RPMI8226 (cell line): ENCODE measurements at places on chromosomes 11 and 22.

DNA sequence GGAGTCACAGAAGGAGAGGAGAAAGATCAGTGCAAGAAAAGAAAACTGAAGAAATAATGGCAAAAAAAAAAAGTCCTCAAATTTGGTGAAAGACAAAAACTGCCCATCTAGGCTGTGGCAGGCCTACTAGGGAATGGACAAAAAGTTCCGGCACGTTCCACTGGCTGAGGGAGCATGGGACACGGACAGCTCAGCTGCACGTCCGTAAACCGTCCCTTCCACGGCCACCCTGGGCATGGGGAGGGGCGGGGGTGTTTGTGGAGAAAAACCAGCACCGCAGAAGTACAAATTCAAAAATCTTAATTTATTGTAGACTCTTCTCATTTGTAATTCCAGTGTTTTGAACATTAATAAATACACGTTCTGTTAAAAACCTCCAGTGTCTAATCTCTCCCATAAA, 25.4 kb downstream of the TRMU start:
- DNase-seq: no peak

- no peak for DNase-seq
These were observed 47.2 kb downstream of the LRFN4 start for GRCh38 chr11:66904055-66904454.

GRCh38 chr11:31812383-31813381, 1.6 kb upstream of the PAX6 start:
- no peak for DNase-seq

GRCh38 chr11:74839971-74840370, 91.3 kb downstream of the RNF169 start:
- DNase-seq: no peak

- DNase-seq: no peak
These were observed 1.9 kb downstream of the ESAM start for GRCh38 chr11:124760205-124760652.

DNA sequence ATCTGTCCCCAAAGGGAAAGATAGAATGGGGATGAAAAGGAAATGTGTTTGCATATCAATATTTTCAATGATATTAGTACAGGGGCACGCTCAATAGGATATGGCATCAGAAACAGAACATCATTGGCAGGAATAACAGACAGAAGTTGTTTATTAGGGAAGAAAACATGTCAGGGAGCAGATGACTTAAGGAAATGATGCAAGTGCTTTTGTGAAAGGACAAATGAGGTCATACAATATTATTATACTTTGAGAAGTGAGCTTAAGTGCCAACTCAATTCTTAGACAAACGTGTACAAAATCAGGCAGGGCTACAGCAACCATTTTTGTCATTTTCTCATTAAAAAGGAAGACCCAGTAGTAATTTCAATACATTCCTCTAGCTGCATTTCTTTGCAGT, 388.4 kb downstream of the SOX6 start:
- DNase-seq: no peak
